ENCODE measurements at places on chromosomes 13 and 19.

GRCh38 chr19:58440556-58440955, 603 bp upstream of the ZNF132 start:
- no peak for DNase-seq

DNA sequence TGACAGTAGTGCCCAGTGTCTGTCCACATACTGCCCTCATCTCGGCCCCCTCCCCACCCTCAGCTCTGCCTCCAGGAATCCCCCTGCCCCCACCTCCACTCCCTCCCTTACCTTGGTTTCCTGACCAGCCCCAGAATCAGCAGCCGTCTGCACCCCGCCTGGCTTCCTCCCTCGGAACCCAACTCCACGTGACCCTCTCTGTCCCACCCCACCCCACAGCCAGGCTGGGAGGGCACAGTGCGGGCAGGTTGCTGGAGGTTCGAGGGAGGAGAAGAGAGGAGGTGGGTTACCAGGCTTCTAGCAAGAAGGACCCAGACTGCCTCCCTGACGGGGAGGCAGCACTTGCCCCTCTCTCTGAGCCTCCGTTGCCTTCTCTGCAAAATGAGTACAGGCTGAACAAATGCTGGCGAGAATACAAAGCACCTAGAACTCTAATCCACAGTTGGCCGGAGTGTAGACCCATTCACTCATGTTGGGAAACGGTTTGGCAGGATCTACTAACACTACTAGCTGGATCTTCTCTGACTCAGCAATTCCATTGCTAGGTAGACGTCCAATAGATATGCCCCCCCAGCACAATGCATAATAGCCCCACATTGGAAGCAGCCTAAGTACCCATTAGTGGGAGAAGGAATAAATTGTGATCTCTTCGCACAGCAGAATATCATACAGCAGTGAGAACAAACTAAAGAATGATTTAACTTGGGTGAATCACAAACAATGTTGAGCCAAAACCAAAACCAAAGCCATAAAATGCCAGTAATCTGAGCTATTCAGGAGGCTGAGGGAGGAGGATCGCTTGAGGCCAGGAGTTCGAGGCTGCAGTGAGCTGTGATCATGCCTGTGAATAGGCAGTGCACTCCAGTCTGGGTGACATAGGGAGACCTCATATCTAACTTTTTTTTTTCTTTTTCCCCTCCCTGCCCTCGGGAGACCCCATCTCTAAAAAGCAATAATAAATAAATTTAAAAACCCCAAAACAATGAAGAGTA, at the start of gene RASAL3:
Gene RASAL3 (minus strand): TSS at position 151 of the 992 bp plus-strand sequence. CDS start 186 bp downstream, outside the sequence.
- peak; percentile 19 for DNase-seq

DNA sequence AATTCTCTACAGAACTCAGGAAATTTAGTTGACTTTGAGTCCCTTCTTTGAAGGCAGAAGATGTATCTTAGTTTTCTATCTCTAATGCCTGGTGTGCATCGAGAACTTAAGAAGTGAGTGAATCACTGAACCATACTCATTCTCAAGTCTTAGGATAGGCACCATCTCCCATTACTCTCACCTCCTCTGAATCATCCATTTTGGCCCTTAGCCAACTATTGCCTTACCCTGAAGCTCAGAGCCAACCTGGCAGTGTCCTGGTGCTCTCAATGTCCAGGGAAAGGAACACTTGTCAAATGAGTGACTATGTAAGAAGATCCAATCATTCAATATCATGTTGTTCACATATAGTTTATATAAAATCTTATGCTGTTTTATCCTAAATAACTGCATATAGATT, 146.6 kb downstream of the RGCC start:
- DNase-seq, result peak; percentile 59

DNA sequence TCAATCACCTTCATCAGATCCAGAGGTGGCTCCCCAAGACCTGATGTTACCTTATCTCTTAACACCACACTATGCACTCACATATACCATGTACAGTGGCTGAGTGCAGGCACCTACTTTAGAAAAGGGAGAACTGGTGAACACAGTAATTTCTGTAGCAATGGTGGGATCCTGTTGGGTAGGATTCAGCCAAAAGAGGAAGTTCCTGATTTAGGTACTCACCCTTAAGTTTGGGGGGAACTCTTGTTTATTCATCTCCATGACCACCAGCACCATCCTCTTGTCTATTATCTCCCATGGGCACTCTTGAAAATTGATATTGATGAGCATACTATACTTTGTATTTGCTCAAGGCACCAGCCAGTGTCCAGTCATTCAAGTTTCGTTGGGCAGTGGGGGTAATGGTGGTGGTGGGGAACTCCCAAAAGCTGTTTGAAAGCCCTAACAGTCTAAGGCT, 324.4 kb downstream of the LMO7 start:
- no peak for DNase-seq

DNA sequence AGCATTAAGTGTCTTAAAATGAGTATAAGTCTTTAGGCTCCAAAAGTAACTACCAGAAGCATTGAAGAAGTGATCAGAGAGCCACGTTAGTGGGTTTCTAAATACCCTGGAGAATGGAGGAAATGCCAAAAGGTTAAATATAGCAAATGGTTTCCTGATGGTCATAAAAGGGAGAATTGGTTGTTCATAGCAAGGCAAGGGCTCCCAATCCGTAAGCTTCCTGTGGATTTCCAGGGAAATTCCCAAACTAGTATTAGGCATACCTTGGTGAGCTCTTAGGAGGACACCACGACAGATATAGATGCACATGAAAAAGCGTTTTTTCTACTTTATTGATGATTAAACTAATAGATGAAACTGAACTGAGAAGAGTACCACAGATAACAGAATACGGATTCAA, 410.9 kb downstream of the FOXO1 start:
- DNase-seq, result no peak

GRCh38 chr19:2136796-2137195, 14.6 kb downstream of the AP3D1 start:
- no peak for DNase-seq

GRCh38 chr19:802498-803098, 5.3 kb downstream of the PTBP1 start:
- no peak for DNase-seq

GRCh38 chr13:103039183-103039582, 27.0 kb downstream of the SLC10A2 start:
- DNase-seq, result no peak
